ENCODE measurements at places on chromosomes 3 and 15.

DNA sequence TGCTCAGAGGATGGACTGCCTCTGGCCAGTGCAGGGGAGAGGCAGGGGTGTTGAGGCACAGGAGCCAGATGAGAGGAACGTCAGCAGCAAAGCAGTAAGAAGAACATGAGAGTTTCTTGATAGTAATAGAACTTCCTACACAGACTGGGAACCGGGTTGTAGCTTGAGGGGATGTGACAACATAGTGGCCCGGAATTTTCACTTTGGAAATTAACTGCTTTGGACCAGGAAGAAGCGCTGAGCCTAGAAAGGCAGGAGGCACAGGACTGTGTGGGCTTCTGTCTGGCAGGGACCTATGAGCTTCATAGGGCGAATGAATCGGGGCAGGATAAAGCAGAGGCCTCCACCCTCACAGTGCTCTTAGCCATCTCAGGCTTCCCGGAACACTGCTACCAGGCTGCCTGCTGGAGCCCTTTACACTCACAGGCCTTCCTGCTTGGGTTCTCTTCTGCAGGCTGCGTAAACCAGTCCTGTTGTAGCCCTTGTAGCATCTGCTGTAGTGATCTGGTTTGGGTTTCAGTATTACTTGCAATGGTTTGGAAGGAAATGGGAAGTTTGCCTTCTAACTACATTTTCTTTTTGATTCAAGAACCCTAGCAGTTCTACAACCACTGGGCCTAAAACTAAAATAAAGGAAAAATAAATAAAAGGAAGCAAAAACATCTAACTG lies 3.3 kb upstream of the ADPGK start:
- no peak for DNase-seq

DNA sequence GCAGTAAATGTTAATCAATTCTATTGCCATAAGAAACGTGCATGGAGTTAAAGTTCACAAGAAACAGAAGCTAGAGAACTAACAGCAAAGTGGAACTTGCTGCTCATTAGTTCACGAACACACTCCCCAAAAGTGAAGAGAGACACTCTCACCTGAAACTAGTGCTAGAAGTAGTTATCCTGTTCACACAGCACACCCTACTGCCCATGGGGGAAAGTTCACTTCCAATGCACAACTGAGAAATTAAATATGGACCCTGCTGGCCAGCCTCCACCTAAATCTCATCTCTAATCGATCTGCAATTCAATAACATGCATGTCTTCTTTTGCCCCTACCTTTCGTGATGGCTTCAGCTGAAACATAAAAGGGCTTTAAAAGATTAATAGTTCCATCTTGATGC lies 39.4 kb upstream of the FRMD4B start:
- peak; percentile 31 for DNase-seq

- DNase-seq: no peak
Measured at GRCh38 chr3:170949211-170949610, 40.8 kb upstream of the EIF5A2 start.

DNA sequence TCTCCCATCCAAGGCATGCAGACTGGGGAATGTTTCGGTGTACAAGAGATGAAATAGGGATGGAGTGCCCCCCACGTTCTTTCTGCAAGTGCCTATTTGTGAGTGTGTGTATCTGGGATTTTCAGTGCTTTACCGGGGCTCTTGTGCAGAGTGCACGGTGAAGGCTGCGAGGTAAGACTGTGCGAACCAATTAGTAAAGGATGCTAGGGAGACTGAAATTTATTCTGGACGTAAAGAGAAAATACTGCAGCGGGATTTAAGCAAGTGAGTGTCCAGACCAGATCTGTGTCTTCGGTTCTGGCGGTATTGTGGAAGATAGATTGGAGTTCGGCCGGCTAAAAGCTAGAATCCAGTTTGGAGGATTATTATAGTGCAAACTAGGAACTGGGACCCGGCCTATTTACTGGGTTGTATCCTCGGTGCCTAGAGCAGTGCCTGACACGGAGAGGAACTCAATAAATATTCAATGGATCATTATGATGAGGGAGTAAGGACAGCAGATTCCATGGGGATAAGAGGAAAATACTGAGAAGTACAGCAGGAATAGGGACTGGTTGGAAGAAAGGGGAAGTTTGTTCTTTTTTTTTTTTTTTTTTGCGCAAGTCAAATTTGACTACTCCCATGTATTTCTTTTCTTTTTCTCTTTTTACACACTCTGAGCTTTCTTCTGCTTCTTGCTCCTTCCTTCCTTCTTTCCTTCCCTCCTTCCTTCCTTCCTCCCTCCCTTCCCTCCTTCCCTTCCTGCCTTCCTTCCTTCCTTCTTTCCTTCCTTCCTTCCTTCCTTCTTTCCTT lies 580 bp upstream of the MAGEF1 start:
- no peak for DNase-seq

DNA sequence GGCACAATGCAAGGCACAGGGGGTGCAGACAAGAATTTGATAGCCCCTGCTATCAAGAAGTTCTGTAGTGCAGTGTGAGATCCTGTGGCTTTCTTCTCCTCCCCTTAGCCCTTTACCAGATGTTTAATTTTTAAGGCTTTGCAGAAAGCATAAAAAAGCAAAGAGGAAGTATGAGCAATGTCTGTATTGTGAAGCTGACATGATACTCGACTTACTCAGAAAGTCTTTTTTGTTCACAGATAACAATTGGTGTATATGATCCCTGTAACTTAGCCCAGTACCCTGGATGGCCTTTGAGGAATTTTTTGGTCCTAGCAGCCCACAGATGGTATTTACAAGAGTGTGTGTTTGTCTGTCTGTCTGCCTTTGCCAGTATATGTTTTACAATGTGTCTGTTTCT lies 58.9 kb downstream of the ATG7 start:
- no peak for DNase-seq

DNA sequence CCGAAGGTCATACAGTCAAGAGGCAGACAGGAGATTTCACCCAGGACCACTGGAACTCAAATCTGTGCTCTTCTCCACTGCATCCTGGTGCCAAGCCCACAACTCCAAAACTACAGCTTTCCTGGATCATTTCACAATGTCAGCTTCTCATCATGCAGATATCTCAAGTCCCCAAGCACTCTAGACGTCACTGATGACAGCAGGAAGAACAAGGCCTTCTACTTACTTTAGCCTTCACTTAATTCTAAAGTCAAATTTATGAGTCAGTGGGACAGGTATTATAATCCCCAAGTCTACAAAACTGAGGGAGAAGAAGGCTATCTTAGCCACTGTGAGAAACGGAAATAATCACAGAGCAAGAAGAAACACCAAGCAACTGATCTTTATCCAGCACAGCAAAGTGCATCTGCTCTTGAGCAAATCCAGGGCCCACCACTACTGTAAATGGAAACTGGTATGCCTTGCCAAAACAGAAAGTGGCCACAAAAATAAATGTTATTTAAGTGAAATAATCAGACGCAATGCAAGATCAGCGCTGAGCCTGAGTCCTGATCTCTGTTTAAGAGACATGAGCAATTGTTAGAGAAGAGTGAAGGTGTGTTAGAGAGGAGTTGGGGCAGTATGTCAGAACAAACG lies 928 bp downstream of the RAD18 start:
- DNase-seq: no peak

DNA sequence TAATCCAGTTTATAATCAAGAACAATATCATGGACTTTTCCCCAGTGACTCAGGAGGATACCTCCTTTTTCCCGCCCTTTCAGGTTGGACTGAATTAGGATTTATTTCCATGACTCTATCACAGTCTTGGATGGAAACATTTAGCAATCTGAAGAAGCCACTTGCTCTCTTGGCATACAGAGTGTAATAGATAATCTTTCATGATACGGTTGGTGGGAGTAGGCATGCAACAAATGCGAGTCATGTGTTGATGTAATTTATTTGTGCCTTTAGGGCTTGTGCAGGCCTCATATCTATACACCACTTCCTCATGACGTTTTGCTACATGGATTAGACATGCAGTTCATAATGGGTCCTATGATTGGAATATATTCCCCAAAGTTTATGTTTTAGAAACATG lies 54.2 kb upstream of the MCTP2 start:
- no peak for DNase-seq

Measured in stimulated activated naive CD8-positive, alpha-beta T cell treated with anti-CD3 and anti-CD28 coated beads, Interleukin-15, amount 100 ng/mL, for 72 hours (primary cell).